Jurkat, Clone E6-1 (cell line): ENCODE measurements at places on chromosomes 12 and 14.

GRCh38 chr12:94592080-94592479, 58.3 kb downstream of the TMCC3 start:
- no peak for DNase-seq

DNA sequence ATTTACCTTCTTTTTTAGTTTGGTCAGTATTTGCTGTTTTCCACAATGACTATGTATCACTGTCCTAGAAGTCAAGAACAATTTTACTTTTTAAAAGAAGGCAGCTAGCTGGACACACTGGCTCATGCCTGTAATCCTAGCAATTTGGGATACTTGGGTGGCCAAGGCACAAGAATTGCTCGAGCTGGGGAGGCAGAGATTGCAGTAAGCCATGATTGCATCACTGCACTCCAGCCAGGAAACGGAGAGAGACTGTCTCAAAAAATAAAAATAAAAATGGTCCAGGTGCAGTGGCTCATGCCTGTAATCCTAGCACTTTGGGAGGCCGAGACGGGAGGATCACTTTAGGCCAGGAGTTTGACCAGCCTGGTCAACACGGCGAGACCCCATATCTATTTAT, 28.3 kb downstream of the MDM1 start:
- DNase-seq: no peak

- DNase-seq: no peak
These were observed 7.2 kb upstream of the OTX2 start for GRCh38 chr14:56817396-56817921.

GRCh38 chr12:50397117-50397650, 775 bp upstream of the FAM186A start:
- no peak for DNase-seq

- no peak for DNase-seq
These were observed 437.9 kb downstream of the AACS start for GRCh38 chr12:125503128-125503527.

DNA sequence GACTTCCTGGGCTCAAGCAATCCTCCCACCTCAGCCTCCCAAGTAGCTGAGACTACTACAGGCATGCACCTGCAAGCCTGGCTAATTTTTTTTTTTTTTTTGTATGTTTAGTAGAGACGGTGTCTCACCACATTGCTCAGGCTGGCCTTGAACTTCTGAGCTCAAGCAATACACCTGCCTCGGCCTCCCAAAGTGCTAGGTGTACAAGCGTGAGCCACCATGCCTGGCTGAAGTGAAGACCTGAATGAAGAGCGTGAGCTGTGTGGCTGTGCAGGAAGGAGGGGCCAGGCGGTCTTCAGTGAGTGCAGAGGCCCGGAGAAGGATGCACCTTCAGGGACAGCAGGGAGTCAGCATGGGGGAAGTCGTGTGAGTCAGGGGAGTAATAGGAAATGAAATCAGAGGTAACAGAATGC, 14.9 kb upstream of the NFKBIA start:
- no peak for DNase-seq

GRCh38 chr14:38150075-38150474, 57.6 kb upstream of the SSTR1 start:
- DNase-seq: no peak

GRCh38 chr14:58878439-58879139, 240.8 kb downstream of the DACT1 start:
- no peak for DNase-seq

GRCh38 chr12:45938566-45938965, 51.8 kb downstream of the SCAF11 start:
- no peak for DNase-seq

DNA sequence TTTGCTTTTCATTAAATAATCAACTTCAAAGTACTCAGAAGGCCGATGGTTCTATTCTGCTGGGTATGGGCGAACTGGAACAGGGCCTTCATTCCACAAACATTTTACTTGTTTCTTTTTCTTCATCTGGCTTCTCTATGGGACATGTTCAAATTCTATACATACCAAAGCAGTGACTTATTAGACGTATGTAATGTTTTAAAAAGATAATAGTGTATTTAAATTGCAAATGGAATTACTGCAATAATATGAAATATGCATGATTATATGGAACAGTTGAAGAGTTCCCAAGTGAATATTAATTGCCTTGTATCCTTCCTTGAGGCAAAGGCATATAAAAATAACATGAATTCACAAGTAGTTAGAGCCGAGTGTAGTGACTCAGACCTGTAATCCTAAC, 75.5 kb downstream of the FAR2 start:
- DNase-seq: no peak

GRCh38 chr14:77547512-77548180, 49.0 kb upstream of the ISM2 start:
- DNase-seq: no peak

DNA sequence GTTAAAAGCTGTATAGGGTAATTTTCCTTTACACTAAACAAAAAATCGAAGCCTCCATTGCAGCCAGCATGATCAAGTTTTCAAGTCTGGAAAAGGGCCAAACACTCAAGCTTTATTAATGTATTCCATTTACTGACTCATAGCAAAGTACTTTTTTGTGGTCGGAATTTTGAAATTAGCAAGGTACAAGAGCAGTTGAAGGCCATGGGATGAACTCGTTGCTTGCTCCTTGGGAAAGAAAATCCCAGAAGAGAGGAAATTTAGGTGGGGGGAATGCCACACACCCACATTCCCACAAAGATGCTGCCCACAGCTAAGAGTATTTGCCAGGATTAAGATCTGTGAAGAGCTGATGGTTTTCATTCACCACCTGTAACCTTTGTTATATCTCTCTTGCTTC, 333.7 kb downstream of the EGLN3 start:
- no peak for DNase-seq

- DNase-seq: no peak
These were observed 101.3 kb upstream of the MAX start for GRCh38 chr14:65203574-65203973.

GRCh38 chr14:78902010-78902623, 731.9 kb downstream of the NRXN3 start:
- DNase-seq: peak; percentile 14

DNA sequence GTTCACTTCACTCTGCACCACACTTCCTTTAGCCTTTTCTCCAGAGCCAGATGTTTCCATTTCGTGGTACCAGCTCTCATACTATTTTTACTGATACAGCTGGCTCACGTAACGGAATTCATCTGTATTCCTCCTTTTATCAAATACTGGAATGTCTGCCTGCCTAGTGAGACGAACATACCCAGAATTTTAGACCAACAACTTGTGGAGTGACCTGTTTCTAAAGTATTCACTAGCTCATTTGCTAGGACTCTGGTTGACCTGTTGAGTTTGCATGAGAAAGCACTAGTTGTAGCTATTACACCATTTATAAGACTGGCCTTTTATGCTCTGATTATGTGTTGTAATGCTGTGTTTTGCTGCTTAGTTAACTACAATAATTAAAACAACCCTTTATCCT, 22.6 kb downstream of the KCNA5 start:
- no peak for DNase-seq

- no peak for DNase-seq
These were observed 13.2 kb downstream of the KERA start for GRCh38 chr12:91044586-91044985.

GRCh38 chr14:64566651-64567122, 16.9 kb downstream of the PPP1R36 start:
- no peak for DNase-seq

DNA sequence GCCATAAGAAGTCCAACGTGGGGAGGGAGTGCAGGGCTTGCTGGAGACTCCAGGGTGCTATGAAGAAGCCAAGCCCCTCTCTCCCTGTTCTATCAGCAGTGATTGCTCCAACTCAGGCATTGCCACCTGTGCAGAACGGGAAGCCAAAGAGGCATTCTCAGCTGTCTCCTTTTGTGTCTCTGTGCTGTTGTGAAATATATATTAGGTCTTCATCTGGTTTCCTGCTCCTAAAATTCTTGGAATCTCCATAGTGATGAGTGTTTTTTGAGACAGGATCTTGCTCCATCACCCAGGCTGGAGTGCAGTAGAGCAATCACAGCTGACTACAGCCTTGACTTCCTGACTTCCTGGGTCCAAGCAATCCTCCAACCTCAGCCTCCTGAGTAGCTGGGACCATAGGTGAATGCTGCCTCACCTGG, 51.2 kb upstream of the AEBP2 start:
- DNase-seq: no peak

DNA sequence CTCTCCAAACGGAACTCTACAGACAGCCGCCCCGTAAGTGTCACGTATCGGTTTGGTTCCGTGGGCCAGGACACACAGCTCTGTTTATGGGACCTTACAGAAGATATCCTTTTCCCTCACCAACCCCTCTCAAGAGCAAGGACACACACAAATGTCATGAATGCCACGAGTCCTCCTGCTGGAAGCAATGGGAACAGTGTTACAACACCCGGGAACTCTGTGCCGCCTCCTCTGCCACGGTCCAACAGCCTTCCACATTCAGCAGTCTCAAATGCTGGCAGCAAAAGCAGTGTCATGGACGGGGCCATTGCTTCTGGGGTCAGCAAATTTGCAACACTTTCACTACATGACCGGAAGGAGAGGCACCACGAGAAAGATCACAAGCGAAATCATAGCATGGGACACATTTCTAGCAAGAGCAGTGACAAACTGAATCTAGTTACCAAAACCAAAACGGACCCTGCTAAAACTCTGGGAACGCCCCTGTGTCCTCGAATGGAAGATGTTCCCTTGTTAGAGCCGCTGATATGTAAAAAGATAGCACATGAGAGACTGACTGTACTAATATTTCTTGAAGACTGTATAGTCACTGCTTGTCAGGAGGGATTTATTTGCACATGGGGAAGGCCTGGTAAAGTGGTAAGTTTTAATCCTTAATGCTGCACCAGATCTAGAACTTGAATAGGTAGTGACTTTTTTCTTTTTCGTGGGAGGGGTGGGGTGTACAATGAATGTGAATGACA, 69.7 kb downstream of the WDR20 start:
- no peak for DNase-seq
